ENCODE measurements at places on chromosomes 16 and 17. TPM values are rescaled to one million over a fixed set of nuclear protein-coding genes. Genes with fewer than 3 reads are reported as not detected.

Gene TBC1D3
- not detected for total RNA-seq

Gene FBXO39
- not detected for total RNA-seq

Gene CREBBP
- 54.8 TPM for total RNA-seq

Gene SLFN11
- 0.04 TPM for total RNA-seq

Gene RNF222
- total RNA-seq, result 0.07 TPM

Gene CDYL2
- 4.3 TPM for total RNA-seq

Gene SMYD4
- total RNA-seq, result 18.4 TPM

Gene MYH3
- 1.1 TPM for total RNA-seq

Gene ACSM2A
- total RNA-seq, result not detected

Gene CLCN7
- 53.8 TPM for total RNA-seq

Gene G6PC1
- not detected for total RNA-seq

Gene JPH3
- total RNA-seq, result 38.3 TPM

Gene SALL1
- total RNA-seq, result 22.7 TPM

Gene KRTAP1-1
- total RNA-seq, result not detected

Gene CCL5
- not detected for total RNA-seq

Gene NUP93
- 166 TPM for total RNA-seq

Gene KCNH4
- 0.08 TPM for total RNA-seq

Gene KRTAP2-4
- not detected for total RNA-seq

Gene HEATR9
- not detected for total RNA-seq

Gene CACNG5
- 3.3 TPM for total RNA-seq

Gene HASPIN
- total RNA-seq, result 34.0 TPM

Gene SLC5A10
- total RNA-seq, result not detected

Gene SBK1
- 68.1 TPM for total RNA-seq

Measured in GM23338 (cell line).